ENCODE measurements at places on chromosomes 7 and 10.

DNA sequence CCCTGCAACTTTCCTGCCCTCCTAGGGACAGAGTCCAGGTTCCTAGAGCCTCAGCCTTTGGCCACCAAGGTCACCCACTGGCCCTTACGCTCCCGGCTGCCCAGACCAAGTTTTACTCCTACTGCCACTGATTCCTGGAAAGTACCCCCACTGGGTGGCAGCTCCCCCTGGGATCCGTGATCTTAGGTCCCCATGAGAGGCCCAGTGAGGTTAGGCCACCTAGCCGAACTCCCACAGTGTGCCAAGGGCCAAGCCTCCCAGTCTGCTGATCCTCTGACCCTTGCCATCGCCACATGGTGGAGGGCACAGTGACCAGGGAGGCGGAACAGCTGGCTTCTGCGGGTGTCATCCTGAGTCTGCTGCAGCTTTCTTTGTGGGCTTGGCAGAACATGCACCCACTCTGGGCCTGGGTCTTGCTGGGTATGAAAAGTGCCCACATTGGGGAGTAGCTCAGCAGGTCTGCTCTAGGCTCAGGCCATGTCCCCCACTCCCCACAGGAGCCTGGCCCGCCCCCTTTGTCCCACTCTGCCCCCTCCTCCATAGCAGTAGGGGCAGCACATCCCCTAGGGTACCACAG lies 40.5 kb upstream of the PPIF start:
- no peak for DNase-seq

DNA sequence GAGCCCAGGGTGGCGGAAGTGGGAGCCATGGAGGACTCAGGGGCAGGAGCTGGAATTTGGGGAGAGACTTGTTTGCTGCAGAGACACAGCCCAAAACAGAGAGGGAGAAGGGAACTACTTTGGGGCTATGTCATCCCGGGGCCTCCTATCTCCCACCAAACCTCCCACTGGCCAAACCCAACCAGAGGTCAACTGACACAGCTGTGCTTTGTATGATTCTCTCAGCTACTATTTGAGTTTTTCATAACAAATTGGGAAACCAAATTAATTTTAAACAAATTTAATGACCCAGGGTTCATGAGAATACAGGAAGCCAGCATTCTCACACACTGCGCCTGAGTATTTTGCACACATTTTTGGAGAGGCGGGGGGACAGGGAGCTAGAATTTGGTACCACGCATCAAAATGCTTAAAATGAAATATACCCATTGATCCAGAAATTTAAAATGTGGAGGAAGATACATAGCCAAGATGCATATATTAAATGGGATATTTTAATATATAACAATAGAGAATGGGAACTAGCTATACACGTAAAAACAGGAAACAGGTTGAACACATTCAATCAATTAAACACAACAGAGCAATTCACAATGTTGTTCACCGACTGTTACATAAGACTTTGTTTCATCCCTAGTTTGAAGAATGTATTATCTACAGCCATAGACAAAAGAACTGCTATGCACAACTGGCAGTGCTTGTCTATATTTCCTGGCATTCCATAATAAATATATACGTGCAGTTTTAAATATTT lies 105.3 kb downstream of the PARD3 start:
- no peak for DNase-seq

- no peak for DNase-seq
These were observed 27.1 kb upstream of the KLF6 start for GRCh38 chr10:3812141-3812540.

- DNase-seq = no peak
These were observed 29.3 kb downstream of the SLC39A12 start for GRCh38 chr10:17980846-17981565.

DNA sequence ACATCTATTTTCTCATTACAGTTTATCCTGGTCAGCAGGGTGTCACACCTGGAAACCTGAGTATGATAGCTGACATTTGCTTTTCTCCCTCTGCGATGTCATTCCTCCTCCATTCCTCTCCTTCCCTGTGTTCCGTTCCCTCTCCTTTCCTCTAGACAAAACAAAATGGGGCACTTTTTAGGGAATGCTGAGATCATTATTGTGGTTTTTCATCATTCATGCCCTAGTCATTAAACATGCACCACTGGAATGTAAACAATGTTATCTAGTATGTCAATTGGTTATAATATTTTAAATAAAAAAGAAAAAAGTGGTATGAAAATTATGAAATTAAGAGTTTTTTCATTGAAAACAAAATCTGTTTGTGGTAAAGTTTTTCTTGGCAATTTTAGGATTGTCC lies 132.6 kb downstream of the MAPK8 start:
- no peak for DNase-seq

DNA sequence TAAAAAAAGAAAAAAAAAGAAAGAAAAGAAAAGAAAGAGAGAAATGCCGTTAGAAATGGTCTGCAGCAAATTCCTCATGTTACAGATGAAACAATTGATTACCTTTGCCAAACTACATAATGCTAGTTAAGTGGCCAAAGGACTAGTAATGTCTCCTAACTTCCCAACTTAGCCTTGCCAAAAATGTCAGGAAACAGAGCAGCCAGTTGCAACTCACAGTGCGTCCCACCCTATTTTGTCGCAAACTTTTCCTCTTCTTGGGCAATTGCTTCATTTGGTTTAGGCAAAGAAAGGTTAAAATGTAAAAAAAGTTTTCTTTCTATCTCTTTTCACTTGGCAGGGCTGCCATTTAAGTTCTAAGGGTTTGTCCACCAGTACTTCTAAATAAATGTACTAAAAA lies 53.1 kb downstream of the APBB1IP start:
- no peak for DNase-seq

- DNase-seq = no peak
These were observed 53.3 kb downstream of the SH3PXD2A start for GRCh38 chr10:103802081-103802480.

GRCh38 chr7:24406053-24406788 lies 122.2 kb downstream of the NPY start:
- no peak for DNase-seq

DNA sequence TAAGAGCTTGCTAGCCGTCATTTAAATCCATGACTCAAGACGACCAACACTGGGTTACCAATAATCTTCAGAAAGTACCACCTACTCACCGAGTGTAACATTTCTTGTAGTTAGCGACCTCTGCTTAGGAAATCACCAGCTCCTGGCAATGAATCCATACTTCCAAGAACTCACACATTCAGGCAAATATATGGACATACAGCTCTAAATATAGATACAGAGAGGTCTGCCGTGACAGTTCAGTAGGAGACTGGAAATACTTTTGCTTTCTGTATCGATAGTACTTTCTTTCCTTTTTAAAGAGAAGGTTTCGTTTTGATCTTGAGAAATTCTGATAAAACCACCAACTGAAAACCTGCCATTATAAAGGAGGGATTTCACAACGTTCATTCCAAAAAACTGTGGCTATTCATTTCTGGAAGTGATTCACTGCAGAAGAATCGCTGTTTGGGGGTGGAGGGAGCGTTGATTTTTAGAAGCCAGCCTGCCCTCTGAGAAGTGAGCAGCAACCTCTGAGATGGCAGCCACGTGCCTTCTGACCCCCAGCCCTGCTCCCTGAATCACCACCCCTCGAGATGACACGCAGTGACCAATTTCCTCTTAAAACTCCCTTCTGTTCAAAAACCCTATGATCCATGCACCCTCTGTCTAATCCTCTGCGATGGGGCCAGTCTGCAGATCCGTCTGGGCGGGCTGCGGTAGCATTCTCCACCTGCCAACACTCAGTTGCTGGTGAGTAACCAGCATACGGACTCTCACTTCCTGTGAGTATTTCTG lies 179.0 kb upstream of the KLF14 start:
- peak; percentile 51 for DNase-seq

- no peak for DNase-seq
These were observed 331.9 kb upstream of the NUPR2 start for GRCh38 chr7:56447864-56448693.

DNA sequence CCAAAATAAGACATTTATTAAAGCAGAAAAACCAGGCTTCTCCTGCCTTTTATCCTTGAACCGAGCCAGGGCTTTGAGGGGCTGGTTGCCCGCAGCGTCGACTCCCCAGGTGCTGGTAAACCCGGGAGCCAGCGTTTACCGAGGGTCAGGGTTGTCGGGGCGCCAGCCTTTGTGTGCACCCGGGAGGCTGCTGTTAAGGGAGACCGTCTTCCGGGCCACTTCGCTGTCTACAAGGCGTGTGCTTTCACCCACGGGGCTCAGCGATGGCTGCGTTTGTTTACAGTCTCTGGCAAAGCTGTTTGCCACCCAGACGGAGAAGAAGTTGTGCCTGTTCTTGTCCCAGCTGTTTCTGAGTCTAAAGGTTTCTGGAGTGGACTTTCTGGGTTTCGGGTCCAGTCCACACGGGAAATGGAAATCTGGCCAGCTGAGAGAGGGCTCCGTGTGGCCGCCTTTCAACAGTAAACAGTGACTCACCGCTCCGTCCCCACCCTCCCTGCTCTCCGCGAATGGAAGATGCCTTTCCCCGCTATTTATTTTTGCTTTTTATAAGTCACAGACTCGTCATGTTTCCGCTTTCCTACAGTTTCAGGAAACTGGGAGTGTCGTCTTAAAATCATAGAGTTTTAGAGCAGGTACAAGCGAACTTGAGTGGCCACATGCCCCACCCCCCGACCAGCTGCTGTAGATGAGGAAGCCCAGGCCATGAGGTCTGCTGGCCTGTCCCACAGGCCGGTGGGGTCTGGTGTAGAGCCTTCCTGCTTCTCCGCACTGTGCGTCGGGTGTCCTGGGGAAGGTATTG lies 2.2 kb downstream of the MAFK start:
- peak; percentile 33 for DNase-seq

DNA sequence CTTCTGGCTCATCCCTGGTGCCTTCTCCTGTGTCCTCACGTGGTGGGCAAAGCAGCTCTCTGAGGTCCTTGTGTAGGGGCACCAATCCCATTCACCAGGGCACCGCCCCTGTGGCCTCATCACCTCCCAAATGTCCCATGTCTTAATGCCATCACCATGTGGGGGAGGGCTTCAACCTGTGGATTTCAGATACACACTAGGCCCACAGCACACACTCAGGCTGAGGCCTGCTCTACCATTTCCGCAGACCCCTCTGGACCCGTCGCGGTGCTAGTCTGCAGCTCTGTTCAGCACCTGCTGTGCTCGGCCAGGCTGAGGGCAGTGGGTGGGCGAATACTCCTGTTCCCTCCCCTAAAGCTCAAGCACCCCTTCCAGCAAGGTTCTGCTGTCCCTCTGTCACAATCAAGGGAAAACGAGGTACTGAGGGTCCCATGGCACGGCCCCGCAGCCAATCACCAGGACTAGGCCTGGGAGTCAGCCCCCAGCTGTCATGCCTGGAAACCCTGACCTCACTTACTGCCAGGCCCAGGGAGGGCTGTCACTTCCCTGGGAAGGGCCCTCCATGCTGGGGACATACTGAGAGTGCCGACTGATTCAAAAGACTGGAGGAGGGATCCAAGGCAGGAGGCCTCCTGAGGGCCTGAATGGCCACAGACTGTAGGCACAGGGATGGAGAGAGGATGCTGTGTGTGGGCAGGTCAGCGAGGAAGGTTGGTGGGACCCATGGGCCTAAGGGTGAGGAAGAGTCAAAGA lies 123.8 kb upstream of the RET start:
- no peak for DNase-seq

GRCh38 chr7:6203381-6203780 lies 69.0 kb downstream of the CYTH3 start:
- no peak for DNase-seq

GRCh38 chr7:70673778-70674570 lies 458.0 kb upstream of the GALNT17 start:
- no peak for DNase-seq

- DNase-seq = no peak
These were observed 60.3 kb downstream of the RASGEF1A start for GRCh38 chr10:43206391-43207235.

DNA sequence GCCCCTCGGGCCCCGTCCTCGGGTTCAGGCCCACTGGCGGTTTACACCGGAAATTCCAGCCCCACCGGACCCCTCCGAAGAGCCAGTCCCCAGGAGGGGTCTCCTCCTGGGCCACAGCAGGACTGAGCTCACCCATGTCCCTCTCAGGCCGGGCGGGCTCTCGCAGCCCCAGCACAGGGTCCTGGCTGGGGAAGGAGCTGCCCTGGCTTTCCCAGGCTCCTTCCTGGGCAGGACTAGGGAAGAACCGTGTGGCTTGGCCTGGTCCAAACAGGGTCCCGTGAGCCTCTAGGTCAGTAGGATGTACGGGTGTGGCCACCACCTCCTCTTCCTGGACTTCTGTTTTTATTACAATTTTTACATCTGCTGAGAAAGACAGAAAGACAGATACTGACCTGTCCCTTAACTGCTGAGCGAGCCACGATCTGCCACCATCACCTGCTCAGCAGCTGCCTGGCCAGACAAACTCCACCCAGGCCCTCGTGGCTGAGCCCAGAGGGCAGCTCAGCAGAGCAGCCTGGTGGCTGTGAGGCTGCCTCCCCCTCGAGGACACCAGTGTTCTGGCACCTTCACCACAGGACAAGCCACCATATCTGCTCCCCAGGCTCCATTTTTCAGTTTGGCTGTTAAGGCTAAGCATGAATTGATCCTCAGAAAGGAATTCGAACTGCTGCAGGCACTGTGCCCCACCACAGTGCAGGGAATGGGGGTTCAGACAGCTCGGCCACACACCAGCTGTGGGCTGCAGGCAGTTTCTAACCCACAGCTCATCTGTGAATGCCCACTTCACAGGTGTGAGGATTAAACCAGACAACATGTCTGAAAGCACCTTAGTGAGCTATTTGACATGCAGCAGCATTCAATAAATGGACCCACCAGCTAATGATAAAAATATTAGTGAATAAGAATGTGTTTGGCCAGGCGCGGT lies 14.5 kb upstream of the ZNF777 start:
- DNase-seq = no peak

DNA sequence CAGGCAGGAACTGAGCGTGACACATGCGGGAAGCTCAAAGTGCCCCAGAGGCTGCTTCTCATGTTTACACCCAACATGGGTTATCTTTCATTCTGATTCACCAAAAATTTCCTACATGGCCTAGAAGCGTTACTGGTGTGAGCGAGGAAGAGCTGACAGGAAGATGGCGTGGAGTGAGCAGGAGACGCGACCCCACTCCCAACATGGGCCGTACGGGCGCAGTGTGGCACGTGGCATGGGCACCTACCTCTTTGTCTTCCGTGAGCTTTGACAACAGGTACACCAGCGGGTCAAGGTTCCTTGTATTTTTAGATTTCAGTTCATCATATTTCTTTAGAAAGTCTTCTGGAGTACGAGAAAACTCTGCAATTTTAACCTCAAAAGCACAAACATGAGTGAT lies 8.9 kb downstream of the TUBGCP2 start:
- DNase-seq = no peak

DNA sequence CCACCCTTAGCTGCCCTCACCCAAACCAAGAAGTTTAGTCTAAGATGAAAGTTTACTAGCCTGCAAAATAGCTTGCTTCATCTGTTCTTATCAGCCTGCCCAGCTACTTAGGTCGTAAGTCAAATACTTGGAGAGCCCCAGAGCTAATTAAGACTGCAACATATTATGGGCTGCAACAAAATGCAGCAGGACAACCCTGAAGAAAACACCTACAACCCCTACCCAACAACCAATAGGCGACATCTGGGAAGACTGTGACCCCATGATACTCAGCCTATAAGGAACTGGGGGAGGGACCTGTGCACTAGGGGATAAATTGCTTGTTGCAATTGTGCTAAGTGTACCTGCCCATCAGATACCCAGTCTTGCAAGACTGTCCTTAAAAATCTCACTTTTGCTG lies 64.1 kb downstream of the LYZL2 start:
- DNase-seq = no peak

All from stimulated activated CD8-positive, alpha-beta memory T cell treated with anti-CD3 and anti-CD28 coated beads, Interleukin-4, amount 100 ng/mL, for 1 hour (primary cell).